ENCODE measurements at places on chromosomes 7 and 10.

DNA sequence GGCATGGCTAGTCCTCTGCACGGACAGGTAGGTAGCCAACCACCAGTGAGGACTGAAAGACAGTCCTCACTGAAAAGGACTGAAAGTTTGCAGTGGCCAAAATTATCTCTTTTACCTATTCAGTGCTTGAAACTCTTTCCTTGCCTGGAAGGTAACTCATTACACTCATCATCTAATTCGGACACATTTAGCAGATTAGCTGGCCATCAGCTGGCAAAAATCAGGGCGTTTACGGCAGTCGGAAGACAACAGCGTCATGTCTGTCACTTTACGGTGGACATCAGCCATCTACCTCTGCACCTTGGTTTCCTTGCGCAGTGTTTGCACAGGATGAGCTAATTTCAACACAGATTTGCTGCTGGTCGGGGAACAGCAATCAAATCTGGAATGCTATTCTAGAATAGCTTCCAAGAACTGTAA, 740 bp downstream of the ANXA7 start:
- DNase-seq, result peak; percentile 29

- DNase-seq, result peak; percentile 10
Observed at GRCh38 chr7:72435366-72435765, 23.2 kb upstream of the CALN1 start.

DNA sequence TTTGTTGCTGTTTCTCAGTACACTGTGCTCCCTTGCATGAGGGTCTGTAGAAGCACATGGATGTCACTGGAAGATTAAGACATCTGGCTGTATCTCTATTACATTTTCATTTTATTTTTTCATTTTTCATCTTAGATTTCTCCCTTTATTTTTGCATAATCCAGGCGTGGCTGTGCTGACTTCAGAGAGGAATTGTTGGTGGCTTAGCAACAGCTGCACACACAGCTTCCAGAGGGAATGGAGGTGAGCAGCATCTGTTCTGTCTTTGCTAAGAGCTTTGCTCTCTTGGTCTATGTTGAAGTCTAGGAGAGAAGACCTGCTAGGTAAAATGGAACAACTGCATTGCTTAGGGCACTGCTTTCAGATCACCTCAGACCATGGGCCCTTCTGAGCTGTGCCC, 254.4 kb upstream of the SP4 start:
- no peak for DNase-seq

DNA sequence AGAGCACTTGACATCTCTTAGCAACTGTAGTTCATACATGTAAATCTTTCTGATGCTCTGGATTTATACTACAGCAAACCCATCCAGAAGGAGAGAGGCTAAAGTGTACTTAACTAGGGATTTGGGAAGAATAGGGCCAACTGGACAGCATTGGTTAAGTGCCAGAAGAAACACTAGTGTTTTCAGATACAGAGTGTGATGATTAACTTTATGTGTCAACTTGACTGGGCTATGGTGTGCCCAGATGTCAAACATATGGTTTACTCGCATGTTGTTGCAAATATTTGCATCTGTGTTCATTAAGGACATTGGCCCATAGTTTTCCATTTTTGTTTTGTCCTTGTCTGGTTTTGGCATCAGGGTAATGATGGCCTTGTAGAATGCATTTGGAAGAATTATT, 384.7 kb upstream of the KCND2 start:
- DNase-seq, result no peak

- no peak for DNase-seq
Observed at GRCh38 chr7:51357821-51358220, 41.2 kb upstream of the COBL start.

- no peak for DNase-seq
Observed at GRCh38 chr7:47380325-47381133, 201.4 kb downstream of the TNS3 start.

- no peak for DNase-seq
Observed at GRCh38 chr10:22475651-22476600, 130.6 kb downstream of the SPAG6 start.

DNA sequence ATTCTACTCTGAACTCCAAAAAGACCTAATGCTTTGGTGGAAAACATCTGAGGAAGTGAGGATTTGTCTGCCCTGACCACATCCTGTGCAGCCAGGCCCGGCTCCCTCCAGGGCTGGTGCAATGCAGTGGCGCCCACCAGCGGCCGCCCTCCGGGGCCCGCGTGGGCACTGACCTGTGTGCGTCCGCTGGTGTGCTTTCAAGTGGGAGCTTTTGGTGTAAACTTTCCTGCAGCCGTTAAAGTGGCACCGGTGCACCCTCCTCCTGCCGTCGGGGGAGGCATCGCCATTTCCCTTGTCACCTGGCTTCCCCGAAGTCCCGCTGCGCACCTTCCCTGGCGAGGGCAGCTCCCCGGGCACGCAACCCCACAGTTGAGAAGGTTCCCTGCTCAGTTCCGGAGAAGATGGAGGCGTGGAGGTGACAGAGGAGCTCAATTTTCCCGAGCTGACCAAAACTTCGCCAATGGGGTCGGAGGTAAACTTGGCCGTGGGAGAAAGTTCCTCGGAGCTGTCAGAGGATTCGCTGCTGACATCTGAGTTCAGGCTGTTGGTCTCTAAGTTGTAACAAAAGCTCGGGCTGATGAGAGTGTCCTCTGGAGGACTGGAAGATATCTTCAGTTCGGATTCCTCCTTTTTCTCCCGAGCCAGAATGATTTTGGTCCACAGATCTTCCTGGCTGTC, 3.4 kb downstream of the KLF6 start:
- no peak for DNase-seq

GRCh38 chr10:94264085-94264484, 98.7 kb downstream of the NOC3L start:
- no peak for DNase-seq

- no peak for DNase-seq
Observed at GRCh38 chr7:113076703-113077102, 9.9 kb downstream of the GPR85 start.

GRCh38 chr7:127123220-127123619, 129.5 kb downstream of the GRM8 start:
- DNase-seq, result no peak

- peak; percentile 13 for DNase-seq
Observed at GRCh38 chr10:23345861-23346260, 1.3 kb upstream of the C10orf67 start.

- no peak for DNase-seq
Observed at GRCh38 chr7:16558761-16559302, 32.2 kb downstream of the LRRC72 start.

GRCh38 chr7:77569514-77570232, 32.6 kb downstream of the PTPN12 start:
- DNase-seq, result no peak

- no peak for DNase-seq
Observed at GRCh38 chr7:4809091-4809591, 33.7 kb downstream of the AP5Z1 start.

- DNase-seq, result peak; percentile 62
Observed at GRCh38 chr7:50068026-50068425, 25.0 kb downstream of the ZPBP start.

GRCh38 chr10:60778214-60778970, at the start of gene CDK1:
Gene CDK1, plus strand, starts transcription at chr10:60778478. Its CDS starts 1,688 bp downstream, at chr10:60780166.
- peak; percentile 99 for DNase-seq

DNA sequence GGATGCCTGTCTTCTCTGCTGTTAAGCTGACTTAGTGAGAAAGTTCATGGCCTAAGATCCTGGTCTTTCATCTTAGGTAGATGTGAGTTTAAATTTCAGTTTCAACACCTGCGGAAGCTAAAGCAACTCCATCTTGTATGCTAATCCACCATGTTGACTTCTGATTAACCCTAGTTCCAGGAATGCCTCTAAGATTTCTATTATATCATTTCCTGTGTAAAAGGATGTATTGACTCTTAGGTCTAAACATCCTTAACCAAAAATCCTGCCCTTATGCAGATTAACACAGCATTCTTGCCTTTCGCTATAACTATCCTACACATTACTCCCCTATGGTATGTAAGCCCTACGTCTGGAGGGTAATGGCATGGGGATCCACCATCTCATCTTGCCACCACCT, 94.4 kb upstream of the CCDC6 start:
- no peak for DNase-seq

DNA sequence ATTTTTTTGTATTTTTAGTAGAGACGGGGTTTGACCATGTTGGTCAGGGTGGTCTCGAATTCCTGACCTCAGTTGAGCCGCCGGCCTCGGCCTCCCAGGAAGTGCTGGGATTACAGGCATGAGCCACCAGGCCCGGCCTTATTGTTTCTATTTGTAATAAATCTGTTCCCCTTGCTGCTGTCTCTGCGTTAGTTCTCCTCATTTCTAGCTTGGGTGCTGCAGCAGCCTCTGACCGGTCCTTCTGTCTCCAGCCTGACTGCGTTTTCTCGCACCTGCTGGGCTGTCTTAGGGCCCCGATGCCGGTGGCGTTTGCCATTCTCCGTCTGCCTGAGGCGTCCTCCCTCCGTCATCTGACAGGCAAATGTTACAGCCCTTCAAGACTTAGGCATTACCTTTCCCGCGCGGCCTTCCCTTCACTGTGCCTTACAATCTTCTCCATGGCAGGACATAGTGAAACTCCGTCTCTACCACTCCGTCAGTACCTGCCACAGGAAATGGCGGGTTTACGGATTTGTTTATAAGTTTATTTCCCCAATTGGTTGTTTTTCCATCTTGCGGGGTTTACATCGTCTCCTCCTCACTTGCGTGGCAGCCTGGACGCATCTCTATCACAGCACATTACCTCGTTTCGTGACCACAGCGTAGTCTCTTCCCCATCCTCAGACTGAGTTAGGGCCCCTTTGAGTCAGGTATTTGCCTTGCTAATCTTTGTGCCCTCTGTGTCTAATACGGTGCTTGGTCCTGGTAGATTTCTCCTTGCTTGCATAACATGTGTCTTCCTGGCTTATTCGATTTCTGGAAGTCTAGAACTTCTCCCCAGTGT, 2.3 kb upstream of the GIMAP8 start:
- no peak for DNase-seq

GRCh38 chr7:76272851-76273497, 29.5 kb upstream of the HSPB1 start:
- DNase-seq, result no peak

DNA sequence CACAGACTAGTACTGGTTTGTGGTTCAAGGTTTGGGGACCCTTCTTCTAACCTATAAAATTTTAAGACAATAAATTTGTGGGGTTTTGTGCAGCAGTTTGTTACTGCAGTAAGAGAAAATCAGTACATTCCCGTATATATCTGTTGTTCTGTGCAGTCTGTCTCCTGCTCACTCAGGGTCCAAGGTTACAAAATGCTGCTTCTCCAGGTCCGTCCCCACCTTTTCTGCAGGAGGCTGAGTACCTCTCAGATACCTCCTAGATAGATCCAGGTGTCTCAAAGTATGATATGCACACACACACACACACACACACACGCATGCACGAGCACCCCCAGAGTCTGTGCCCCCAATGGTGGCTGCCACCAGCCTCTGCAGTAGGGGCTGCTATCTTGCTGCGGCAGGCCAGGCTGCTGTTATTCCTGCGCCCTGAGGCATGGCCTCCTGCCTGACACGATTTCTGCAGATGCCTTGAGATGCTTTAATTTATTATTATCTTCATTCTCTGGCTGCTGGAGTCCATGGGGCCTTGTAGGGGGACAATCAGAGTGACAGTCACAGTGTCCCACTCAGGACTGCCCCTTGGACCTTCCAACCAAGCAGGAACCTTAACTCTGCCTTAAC, 25.2 kb upstream of the ASL start:
- DNase-seq, result no peak

DNA sequence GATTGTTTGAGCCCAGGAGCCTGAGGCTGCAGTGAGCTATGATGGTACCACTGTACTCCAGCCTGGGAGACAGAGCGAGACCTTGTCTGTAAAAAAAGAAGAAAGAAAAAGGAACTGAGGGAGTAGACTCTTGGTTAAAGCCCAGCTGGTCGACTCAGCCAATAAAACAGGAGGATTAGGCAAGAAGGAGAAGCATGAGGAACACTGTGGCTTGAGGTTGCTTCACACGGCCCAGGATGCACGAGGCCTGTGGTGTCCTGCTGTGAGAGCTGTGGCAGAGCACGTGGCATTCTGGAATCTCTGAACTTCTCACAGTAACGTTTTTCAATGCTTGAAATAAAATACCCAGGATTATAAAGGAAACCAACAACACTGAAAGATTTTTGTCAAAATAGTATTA, 93.3 kb downstream of the CUL2 start:
- DNase-seq, result no peak

DNA sequence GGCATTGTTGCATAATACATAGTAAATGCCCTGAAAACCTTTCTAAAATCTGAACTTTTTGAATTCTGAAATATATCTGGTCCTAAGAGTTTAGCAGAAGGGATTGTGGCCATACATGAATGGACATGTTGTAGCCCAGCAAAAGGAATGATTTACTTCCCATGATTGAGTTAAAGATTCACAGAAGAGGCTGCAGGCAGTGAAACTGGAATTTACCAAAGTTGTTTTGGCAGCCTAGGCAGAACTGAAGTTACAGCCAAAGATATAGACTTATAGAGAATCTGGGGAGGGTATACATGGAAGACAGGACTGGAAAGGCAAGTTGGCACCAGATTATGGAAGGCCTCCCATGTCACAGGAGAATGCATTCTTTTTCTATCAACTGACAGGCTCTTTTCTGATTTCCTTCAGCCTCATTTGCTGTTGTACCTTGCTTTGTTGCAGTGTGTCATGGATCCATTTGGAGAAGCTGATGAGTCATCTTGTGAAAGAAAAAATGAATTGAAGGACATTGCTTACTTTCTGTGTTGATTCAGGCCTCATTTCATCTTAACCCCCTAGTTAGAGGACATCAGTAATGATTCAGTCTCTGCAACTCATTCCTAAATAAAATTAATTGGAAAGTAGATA, 356.2 kb upstream of the LRGUK start:
- no peak for DNase-seq

DNA sequence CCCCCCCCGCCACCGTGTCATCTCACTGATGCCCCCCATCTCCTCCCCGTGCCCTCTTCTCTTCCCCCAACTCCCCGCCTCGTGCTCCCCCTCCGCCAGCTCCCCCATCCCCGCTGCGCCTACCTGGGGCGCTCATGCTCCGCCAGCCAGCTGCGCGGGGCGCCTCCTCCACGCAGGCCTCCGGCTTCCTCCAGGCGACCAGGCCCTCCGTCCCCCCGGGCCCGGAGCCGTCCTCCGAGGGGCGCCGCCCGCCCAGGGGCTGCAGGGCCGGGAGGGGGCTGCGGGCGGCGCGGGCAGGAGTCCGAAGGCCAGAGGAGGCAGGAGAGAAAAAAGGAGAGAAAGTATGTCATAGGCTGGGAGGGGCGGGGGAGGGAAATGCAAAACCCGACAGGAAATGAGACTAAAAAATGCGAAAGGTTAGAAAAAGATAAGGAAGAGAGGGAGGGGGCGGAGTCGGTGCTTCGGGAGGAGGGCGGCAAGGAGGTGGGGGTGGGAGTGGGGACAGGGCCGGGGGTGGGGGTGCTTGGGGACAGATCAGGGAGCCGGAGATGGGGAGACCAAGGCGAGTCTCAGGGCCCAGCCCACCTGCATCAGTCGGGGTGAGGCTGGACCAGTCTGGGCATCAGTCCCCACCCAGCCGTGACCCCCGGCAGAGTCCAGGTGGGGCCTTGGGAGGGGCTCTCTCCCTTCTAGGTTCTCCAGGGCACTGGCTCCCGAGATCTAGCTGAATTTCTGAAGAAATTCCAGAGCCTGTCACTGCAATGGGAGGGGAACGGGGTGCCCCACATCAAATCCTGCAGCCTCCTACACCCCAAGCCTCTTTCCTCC, at the start of gene CARD11:
CARD11 (minus strand) TSS at position 324 of the 828 bp plus-strand sequence. CDS start 85,361 bp downstream, outside the sequence.
- DNase-seq, result no peak

GRCh38 chr10:33332183-33333065, 2.0 kb downstream of the NRP1 start:
- DNase-seq, result no peak

- no peak for DNase-seq
Observed at GRCh38 chr10:83333566-83333965, 805.7 kb upstream of the GHITM start.
